ENCODE measurements at places on chromosomes 12 and 14.

DNA sequence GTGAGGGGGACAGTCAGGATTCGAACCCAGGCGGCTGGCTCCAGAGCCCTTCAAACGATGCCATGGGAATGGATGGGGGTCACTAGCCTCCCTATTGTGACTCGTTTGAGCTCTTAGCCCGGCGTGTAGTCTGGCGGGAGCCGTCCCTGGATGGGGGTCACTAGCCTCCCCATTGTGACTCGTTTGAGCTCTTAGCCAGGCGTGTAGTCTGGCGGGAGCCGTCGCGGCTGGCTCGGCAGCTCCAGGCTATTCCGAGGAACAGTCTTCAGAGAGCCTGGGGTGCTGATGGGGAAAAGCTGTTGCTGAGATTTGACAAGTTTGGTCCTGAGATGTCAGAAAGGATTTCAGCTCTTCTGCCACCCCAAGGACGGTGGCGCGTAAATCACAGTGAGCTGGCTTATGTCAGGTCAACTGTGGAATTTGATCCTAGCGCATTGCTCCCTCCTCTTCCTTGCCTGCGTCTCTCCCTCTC lies 58.3 kb downstream of the CALM1 start:
- DNase-seq = no peak

DNA sequence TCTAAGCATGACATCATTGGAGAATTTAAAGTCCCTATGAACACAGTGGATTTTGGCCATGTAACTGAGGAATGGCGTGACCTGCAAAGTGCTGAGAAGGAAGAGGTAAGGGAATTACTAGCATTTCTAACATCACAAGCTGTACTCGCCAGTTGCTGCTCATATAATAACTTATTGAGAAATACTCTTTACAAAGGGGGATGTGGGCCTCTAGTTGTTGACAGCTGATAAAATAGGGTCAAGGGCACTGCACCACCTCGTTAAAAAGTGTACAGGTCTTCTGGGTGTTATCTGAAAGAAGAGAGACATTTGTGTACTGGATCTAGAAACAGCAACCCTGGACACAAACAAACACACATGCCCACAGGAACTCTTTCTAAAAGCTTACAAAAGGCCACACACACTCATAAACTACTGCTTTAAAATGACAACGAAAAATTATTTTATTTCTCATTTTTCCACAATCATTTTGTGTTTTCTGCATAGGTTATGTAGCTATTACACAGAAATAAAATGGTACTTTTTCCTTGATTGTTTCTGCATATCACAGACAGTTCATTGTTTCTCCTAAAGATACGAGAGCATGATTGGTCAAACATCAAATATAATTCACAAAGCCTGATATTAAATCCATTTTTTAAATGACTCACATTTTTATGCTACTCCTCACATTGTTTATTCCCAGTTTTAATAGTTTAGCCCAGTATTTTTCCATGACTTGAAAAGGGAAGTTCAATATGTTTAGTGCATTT lies 391.1 kb downstream of the PAWR start:
- no peak for DNase-seq

DNA sequence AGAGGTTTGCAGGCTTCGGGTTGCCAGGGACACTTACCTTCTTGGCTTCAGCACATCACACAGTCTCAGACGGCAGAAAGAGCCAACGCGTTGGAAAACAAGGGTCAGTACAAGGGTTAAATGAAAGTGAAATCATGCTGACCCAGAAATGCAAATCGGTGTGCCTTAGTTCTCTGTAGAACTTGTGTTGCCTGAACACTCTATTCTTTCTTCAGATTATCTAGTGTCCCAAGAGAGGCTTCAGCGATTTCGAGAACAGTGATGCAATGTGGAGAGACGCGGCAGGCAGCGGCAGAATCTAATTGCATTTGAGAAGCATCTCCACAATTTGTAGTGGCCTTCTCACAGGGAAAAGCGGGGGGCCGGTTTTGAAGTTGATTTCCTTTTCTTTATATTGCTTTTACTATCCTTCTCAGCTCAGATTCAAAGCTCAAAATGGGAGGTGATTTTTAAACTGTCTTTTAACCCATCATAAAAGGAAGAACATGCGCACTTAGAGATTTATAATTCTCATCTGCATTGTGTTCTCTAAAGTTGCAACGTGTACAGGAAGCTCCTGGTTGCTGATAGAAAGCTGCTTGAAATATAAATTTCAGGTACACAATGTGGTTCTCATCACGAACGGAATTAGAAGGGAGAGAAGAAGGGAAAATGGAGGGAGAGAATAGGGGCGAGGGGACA lies 67.8 kb upstream of the EGLN3 start:
- DNase-seq = no peak

DNA sequence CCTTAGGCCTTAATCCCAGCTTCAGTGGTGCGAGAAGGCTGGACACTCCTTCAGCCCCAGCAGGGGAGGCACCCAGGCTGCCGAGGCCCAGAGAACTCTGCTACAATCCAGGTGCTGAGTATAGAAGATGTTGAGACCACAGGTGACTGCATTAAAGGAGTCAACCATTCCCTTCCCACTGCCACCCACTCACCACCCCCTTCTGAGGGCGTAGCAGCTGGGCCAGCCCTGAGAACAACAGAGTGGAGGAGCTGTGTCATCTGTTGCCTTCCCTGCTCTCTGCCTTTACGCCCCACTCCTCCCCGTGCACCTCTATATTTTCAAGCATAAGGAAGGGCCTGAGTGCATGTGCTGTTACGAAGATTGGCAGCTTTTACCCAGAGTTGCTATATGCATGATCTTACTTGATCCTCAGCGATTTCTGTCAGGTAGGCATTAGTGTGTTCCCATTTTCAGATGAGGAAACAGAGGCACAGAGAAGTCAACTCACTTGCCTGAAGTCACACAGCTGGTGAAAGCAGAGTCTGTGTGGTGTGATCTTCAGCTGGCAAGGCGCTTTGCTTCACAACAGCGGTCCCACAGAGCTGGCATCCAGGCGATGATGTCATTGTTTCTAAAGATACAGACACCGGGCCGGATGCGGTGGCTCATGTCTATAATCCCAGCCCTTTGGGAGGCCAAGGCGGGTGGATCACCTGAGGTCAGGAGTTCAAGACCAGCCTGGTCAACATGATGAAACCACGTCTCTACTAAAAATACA lies 46.7 kb downstream of the RIN3 start:
- no peak for DNase-seq

DNA sequence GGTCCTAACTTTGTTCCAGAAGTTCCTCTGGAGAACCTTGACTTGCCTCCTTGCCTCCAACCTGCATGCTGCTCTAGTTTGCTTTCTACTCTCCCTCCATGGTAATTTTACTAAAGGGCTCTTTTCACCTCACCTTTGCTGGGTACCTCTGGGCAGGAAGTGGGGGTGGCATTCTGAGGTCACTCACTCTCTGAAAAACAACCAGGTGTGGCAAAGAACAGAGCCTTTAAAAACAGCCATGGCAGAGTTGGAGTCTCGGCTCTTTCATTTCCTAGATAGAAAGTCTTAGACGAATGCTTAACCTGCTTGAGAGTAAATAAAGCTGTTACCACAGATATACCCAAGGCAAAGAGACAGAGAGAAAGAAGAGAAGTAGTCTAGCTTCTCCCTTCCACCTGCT lies 827.9 kb downstream of the BCL11B start:
- no peak for DNase-seq

- no peak for DNase-seq
Measured at GRCh38 chr14:105466531-105467248, 7.9 kb upstream of the CRIP2 start.

GRCh38 chr12:39503439-39503838 lies 60.5 kb upstream of the KIF21A start:
- DNase-seq = no peak

DNA sequence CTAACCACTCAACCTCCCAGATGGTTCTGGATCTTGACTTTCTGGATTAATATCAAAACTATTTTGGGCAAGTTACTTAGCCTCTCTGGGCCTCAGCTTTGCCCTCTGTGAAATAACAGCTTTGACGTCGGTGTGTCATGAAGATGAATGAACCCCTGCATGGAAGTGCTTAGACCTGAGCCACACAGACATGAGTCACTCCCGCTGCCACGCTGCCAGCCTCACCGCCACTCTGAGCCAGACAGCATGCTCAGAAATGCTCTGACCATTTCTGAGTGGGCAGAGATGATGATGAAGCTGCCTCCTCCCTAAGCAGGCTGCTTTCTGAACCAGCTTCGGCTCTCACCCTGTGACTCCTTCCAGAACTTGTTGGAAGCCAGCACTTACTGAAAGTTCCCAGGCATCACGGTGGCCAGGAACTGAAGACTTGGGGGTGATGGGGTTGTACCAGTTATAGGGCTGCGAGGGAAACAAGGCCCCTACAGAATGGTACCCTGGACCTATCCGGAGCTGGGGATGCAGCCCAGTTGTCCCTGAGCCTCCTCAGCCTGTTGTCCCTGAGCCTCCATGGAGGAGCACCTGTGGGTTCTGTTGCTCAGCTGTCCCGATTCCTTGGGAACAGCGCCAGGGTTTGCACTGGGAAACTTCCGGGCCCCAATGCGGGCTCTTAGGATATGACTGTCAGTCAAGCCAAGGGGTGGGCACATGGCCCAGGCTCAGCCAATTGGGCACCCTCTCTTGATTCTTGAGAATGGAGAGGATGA lies 2.0 kb upstream of the CCDC197 start:
- DNase-seq = no peak

- DNase-seq = no peak
Measured at GRCh38 chr12:51362747-51363342, 16.4 kb upstream of the CELA1 start.

GRCh38 chr14:36847366-36847765 lies 185.7 kb downstream of the PAX9 start:
- DNase-seq = no peak

DNA sequence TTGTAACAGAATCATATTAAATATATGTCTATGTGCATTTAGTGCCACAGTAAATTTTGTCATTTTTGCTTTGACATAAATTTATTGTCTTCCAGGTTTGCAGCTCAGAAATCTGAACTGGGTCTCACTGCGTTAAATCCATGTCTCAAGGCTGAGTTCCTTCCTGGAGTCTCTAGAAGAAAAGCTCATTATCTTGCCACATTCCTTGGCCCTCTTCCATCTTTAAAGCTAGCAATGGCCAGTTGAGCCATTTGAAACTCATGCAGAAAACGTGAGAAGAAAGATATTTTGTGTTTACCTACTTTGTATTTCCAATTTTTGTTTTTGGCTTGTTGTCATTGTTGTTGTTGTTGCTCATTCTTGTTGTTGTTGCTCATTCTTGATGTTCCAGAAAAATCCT lies 10.7 kb downstream of the PRH1 start:
- no peak for DNase-seq

- no peak for DNase-seq
Measured at GRCh38 chr14:104374718-104375080, 204.9 kb upstream of the C14orf180 start.

DNA sequence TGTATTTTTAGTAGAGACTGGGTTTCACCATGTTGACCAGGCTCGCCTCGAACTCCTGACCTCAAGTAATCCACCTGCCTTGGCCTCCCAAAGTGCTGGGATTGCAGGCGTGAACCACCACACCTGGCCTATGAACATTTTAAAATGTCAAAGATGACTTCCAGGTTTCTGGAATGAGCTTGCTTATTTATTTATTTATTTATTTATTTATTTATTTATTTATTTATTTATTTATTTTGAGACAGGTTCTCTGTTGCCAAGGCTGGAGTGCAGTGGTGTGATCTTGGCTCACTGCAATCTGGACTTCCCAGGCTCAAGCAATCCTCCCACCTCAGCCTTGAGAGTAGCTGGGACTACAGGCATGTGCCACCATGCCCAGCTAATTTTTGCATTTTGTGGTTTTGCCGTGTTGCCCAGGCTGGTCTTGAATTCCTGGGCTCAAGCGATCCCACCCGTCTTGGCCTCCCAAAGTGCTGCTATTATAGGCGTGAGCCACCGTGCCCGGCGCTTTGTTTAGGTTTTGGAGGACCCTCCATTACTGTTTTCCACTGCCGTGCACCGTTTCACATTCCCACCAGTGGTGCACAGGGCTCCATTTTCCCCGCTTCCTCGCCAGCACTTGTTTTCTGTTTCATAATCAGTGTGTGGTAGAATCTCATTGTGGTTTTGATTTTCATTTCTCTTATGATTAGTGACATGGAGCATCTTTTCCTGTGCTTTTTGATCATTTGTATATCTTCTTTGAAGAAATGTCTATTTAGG lies 6.4 kb upstream of the CFAP251 start:
- no peak for DNase-seq

- no peak for DNase-seq
Measured at GRCh38 chr12:92943482-92944250, 14.6 kb upstream of the EEA1 start.

DNA sequence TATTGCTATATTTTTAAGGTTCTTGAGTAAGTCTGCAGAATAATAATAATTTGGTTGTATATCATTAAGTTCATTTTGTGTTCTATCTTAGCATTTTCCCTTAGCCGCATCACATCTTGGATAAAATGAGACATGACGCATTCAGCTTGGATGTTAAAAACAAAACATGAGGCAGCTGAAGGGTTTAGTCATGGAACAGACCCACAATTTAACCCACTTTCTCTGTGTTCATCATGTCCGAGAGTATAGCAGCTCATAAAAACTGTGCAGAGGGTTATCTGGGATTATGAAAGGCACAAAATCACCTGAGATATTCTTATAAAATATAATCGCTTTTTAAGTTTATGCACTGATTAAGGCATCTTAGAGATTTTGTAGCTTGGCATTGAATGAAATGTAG lies 219.3 kb downstream of the TRHDE start:
- DNase-seq = no peak

DNA sequence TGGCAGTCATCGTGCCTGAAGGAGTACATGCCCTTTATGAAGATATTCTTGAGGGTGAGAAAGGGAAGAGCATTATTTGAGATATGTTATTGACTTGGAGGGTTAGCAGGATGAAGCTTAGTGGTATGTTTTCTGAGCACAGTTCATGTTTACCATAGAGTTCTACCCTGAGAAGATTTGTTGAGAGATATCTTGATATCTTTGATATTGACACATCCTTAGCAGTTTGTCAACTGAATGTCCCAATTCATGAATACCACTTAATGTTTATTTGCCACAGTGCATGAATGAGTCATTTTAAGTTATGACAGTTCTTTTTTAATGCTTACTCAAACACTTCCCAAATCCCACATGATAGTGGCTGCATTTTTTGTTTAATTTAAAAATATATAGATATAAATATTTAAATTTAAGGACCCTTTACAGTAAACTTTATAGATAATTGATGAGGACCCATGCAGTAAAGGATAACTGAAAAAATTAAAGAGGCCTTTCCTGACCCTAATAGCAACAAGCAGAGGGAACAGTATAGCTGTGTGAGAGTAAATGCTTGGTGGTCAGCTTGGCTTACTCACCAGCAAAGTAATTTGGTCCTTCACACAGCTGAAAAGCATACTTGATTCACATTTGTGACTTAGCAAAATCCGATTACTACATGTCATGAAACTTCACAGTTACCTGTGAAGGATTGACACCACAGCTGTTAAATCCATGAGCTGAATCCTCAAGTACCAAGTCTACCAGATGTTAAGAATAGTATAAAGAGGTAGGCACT lies 25.8 kb downstream of the SLC39A9 start:
- no peak for DNase-seq

DNA sequence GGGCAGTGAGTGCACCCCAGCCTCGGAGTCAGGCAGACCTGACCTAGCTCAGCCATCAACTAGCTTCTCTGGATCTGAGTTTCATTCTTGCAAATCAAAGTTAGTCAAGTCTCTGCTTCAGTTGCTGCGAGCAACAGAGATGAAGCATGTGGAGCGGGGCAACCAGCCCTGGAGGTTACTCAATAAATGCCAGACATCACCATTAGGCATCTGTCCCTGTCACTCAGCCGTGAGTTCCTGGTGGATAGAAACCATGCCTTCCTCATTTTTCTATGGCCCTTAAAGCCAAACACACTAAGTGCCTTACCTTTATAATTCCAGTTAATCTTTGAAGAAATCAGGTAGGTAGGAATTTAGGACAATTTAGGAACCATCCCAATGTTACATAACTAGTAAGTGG lies 19.3 kb downstream of the RFX4 start:
- no peak for DNase-seq

All from osteocyte (in vitro differentiated cells).